ENCODE measurements at places on chromosomes 5 and 9.

GRCh38 chr5:107254214-107254901, 416.4 kb downstream of the EFNA5 start:
- DNase-seq = no peak

DNA sequence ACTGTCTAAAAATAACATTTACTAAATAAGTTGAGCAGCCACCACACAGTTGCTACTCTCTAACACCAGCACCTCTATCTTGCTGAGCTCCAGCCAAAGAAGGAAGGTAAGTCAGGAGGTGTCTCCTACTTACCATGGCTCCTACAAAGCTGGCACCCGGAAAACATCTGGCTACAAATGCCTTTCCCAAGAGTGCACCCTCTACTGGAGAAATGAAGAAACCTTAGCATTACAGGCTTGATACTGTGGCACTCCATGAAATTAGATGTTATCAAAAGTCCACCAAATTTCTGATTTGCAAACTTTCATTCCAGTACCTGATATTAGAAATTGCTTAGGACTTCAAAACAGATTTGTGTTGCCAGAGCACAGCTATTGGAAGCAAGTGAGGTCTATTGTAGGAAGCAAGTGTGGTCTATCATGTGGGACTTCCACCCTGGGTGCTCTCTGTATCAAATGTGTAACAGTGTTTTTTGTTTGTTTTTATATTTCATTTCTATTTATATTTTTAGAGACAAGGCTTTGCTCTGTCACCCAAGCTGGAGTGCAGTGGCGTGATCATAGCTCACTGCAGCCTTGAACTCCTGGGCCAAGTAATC, 25.7 kb upstream of the RFK start:
- peak; percentile 33 for DNase-seq

DNA sequence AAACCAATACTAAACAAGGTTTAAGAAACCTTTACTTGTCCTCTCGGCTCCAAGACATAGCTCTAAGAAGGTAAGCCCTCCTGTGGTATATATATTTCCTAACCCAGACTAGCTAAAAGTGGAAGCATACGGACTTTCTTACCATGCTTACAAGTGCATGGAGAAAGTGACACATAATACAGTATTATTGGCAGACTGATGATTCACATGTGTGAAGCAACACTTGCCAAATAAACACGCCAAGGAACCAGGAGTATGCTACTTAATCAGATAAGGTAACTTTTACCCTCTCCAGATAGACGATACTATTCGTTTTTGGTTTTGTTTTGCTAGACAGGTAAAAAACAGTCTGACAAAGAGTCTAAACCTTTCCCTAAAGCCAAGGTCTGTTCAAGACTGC, 264.1 kb downstream of the MLLT3 start:
- no peak for DNase-seq

- DNase-seq = no peak
Measured at GRCh38 chr9:122377241-122378164, 6.7 kb downstream of the PTGS1 start.

GRCh38 chr5:125393221-125393815, 646.9 kb upstream of the ZNF608 start:
- peak; percentile 58 for DNase-seq

DNA sequence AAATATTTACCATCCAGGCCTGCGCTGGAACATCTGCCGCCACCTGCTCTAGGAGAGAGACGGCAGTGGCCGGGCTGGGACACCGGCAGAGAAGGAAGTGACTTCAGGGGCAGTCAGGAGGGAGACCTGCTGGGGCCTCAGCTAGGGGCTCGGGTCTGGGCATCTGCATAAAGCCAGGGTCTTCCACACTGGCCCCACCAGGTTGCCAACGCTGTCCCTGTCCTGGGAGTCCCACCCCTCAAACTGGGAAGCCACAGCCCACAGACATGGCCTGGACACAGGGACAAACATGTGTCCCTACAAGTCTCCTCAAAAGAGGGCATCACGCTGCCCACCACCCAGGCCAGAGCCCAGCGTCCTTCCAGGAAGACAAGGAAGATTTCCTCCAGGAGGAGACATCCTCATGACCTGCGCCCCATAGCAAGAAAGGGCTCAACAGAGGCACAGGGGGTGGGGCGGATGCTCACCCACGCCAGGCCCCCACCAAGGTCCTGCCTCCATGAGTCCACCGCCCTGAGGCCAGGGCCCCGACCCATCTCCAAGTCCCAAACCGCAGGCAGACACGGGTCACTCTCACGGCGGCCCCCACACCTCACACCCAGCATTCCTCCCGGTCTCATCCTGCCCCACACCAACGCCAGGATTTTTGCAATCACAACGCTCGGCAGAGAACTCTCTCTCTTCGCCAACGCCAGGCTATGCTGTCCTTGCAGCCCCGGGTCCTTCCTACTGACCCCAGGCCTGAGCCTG, 9.0 kb downstream of the VAV2 start:
- no peak for DNase-seq

DNA sequence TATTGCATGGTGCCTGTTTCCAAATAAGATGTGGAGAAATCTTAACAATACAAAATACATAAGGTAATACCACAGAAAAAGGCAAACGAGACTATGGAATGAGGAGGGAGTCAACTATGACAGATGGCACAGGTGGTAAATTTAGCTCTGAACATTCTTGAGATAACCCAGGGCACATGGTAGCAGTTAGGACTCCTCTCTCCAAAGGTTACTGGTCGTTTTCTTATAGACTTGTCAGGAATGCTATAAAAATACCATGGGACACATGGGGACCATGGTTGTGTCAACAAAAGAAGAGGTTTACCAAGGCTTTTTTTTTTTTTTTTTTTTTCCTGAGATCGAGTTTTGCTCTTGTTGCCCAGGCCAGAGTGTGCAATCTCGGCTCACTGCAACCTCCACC, 209.4 kb upstream of the RFX3 start:
- DNase-seq = no peak

DNA sequence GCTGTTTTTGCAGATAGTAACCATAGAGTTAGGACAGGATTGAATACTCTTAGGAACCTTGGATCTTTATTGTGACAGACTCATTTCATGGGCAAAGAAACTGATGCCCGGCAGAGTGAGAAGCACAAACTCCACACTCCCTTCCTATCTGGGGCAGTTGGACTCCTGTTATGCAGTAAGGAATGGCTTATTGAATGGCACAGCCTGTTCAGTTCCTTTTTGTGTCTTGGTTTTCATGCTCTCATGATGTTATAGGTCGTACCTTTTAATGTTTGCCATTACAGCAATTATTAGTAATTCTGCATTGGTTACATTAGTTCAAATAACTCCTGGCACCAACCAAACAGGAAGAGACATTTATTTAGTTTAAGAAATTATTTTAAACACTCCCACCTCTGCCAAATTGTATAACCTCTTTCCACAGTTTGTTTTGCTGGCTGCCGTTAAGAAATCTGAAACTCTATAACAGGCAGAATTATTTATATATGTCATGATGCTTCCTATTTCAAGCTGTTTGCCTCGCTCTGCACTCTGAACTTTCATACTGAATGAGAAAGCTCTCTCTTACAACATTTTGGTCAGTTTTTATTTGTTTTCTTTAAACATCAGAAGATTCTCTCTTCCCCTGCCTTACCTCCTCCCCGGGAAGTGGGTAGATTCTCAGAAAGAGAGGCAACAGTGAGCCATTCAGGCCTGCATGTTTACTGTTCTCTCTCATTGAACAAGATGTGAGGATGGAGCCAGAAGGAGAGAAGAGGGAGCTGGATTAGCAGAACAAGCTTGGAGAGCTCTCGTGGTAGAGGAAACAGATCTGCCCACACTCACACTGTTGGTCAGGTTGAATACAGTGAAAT, 144.4 kb downstream of the ARHGEF28 start:
- no peak for DNase-seq

DNA sequence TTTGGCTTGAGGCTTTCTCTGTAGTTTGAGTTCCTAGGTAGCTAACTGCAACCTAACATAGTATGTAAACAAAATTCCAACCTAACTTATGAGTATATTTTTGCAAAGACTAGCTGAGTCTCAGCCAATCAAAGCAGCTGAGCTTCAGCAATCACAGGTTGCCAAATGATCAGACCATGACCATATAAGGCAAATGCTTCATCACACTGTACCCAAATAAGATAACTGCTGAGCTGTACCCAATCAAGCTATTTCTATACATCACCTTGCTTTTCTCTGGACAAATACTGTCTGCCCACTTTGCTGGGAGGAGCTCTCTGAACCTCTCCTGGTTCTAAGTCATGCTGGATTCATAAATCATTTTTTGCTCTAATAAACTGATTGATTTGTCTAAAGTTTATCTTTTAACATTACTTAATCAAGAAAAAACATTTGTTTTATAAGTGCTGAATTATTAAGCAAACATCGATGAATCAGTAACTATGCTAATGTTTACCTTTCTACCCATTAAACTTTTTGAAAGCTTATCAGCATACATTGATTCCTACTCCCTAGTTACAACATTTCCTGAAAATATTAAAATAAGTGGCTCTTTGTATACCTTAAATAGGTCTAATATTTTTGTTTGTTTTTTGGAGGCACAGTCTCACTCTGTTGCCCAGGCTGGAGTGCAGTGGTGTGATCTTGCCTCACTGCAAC, 129.7 kb upstream of the PCA3 start:
- peak; percentile 8 for DNase-seq

- no peak for DNase-seq
Measured at GRCh38 chr5:56822981-56823380, 7.6 kb downstream of the MAP3K1 start.

GRCh38 chr9:71703172-71703872, 65.0 kb downstream of the CEMIP2 start:
- DNase-seq = no peak

DNA sequence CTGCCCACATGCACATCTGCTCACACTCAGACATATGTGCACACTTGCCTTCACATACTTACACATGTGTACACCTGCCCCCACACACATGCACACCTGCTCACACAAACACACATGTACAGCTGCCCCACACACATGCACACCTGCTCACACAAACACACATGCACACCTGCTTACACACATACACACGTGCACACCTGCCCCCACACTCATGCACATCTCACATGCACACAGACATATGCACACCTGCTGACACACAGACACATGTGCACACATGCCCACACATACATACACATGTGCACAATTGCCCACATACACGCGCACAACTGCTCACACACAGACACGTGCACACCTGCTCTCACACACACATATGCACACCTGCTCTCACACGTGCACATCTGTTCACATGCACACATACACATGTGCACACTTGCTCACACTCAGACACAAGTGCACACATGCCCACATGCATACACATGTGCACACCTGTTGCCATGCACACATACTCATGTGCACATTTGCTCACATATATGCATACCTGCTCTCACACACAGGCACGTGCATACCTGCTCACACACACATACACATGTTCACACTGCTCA, 147.8 kb upstream of the FOXD4L5 start:
- DNase-seq = no peak

- DNase-seq = peak; percentile 78
Measured at GRCh38 chr5:138725153-138725817, 27.9 kb upstream of the CTNNA1 start.

- no peak for DNase-seq
Measured at GRCh38 chr5:137355708-137356107, 143.4 kb downstream of the SPOCK1 start.

- no peak for DNase-seq
Measured at GRCh38 chr9:95670122-95670521, 153.4 kb upstream of the PTCH1 start.

- DNase-seq = no peak
Measured at GRCh38 chr9:1528456-1528855, 478.3 kb downstream of the DMRT2 start.

- no peak for DNase-seq
Measured at GRCh38 chr5:177301503-177302165, 1.9 kb downstream of the RAB24 start.

DNA sequence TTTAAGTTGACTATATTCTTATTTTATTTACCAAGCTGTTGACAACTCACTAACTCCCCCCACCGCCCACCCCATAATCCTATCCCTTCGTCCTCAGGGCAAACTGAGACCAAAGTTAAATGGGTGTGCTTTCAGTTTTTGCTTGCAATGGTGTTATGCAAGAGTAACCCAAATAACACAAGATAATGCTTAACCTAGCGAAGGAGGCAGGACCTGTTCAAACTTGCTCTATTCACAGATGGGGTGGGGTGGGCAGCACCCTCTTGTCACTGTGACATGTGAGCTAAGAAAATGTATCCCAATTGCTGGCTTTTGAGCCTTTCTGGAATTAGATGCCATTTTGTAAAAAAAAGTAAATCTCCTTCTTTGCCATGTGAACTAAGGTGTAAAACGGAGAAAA, 40.4 kb downstream of the GLIS3 start:
- DNase-seq = no peak

All from RPMI7951 (cell line).